ENCODE measurements at places on chromosomes 4 and X.

DNA sequence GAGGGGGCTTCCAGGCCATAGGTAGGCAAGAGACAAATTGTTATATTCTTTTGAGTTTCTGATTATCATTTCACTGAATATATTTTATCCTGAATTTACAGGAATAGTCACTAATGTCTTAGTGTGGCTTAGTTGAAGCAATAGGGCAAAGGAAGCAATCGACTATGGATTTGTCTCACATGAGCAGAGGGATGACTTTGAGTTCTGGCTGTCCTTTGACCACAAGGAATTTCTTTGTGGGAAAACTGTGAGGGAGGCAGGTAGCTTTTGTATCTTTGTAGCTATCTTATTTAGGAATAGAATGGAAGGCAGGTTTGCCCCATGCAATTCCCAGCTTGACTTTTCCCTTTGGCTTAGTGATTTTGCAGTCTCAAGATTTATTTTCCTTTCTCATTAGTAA is 207.3 kb upstream of the ANXA10 start:
- no peaks in the 10 kb centered on the region for H3K27me3 ChIP-seq
- no peaks in the 10 kb centered on the region for H3K36me3 ChIP-seq
- DNase-seq: no peak
- H3K4me1 ChIP-seq: no peaks in the 10 kb centered on the region

GRCh38 chr4:48539597-48539996 is 49.5 kb downstream of the ZAR1 start:
- H3K4me3 ChIP-seq: no peak overlapping the region
- H3K36me3 ChIP-seq: peaks cover 12% of the 10 kb centered on the region
- no peaks in the 10 kb centered on the region for H3K4me1 ChIP-seq
- no peak for DNase-seq
- no peak overlapping the region for H3K27ac ChIP-seq
- no peaks in the 10 kb centered on the region for H3K27me3 ChIP-seq

DNA sequence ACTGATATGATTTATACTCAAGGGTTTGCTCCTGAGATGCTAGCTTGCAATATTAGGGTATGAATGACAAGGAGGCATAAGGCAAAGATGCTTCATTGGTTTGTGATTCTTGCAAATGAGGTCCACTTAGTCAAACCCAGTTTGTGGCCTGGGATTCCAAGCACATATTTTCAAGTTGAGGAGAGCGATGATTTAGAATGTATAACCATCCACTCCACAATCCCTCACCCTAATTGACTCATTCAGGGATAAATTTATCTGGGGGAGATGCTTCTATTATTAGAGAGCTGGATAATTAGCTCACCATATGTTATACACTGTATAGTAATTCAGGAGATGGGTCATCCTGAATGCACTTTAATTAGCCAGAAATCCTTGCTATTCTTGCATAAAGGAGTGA is 118.3 kb upstream of the PUDP start:
- H3K27ac ChIP-seq: no peak overlapping the region
- DNase-seq: no peak
- no peaks in the 10 kb centered on the region for H3K36me3 ChIP-seq
- no peak overlapping the region for H3K4me3 ChIP-seq
- H3K4me1 ChIP-seq: no peaks in the 10 kb centered on the region

- no peaks in the 10 kb centered on the region for H3K36me3 ChIP-seq
- H3K4me3 ChIP-seq: no peak overlapping the region
- no peak overlapping the region for H3K27ac ChIP-seq
- H3K4me1 ChIP-seq: no peaks in the 10 kb centered on the region
- peak; percentile 1 for DNase-seq
Observed at GRCh38 chrX:44173219-44173618, 170.3 kb downstream of the EFHC2 start.

DNA sequence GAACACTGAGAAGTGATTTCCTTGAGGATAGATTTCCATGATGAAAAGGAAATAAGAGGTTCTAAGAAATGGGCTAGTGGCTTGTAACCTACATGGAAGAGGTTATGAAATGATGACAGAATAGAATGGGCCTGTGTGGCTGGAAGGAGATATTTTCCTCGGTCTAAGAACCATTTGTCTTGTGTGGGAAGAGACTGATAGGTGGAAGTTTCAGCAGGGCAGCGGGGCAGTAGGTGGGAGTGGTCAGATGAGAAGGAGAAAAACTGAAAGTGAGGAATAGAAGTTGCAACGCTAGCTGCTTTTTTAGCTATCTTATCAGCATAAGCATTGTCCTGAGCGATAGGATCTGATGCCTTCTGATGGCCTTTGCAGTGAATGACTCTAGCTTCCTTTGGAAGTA is 211.4 kb upstream of the GALNT7 start:
- H3K4me3 ChIP-seq: no peak overlapping the region
- no peaks in the 10 kb centered on the region for H3K36me3 ChIP-seq
- H3K27ac ChIP-seq: no peak overlapping the region
- no peaks in the 10 kb centered on the region for H3K4me1 ChIP-seq

GRCh38 chr4:145498430-145498829 is 16.8 kb downstream of the SMAD1 start:
- no peaks in the 10 kb centered on the region for H3K36me3 ChIP-seq
- no peak for DNase-seq
- H3K4me1 ChIP-seq: no peaks in the 10 kb centered on the region
- H3K27me3 ChIP-seq: no peaks in the 10 kb centered on the region

- no peaks in the 10 kb centered on the region for H3K4me1 ChIP-seq
- H3K27me3 ChIP-seq: no peaks in the 10 kb centered on the region
- no peak overlapping the region for H3K4me3 ChIP-seq
- no peak overlapping the region for H3K27ac ChIP-seq
Observed at GRCh38 chr4:124737619-124738018, 25.1 kb upstream of the ANKRD50 start.

DNA sequence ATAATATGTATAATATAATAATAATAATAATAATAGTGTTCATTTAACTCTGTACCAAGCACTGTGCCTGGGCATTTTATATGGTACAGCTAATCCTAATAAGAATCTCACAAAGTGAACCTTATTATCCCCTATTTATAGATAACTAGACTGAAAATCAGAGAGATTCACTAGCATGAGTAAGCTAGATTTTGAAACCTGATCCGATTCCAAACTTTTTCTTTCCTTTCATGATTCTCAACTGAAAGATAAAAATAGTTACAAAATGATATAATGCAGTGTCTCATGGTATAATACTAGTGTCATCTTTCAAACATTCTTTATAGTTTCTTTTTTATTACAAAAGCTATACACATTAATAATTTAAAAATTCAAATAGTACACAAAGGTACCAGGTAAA is 55.9 kb upstream of the RNF128 start:
- H3K27ac ChIP-seq: no peak overlapping the region
- peaks cover 3% of the 10 kb centered on the region for H3K27me3 ChIP-seq
- DNase-seq: no peak
- no peaks in the 10 kb centered on the region for H3K36me3 ChIP-seq
- no peak overlapping the region for H3K4me3 ChIP-seq

DNA sequence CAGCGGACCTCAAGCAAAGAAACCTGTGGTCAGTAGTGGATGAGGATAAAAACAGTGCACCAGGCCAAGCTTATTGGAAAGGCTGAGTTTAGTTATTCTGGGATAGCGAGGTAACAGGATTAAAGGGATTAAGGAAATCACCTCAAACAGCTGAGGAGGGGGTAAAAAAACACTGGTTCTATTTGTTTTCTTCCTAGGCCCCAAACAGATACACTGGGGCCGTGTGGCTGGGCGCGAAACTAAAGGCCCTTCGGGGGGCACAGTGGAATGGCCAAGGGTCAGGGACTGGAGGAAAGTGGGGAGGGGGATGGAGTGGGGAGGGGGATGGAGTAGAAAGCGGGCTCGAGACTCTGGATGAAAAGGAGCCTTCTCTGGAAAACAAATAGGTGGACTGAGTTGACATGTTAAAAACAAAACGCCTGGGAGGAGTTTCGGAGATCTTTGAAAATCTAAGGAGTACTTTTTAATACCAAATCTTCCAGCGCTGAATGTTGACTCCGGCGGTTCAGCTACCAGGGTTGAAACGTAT is 2.9 kb downstream of the SOX3 start:
- peaks cover 30% of the 10 kb centered on the region for H3K4me1 ChIP-seq
- H3K27ac ChIP-seq: no peak overlapping the region
- H3K36me3 ChIP-seq: no peaks in the 10 kb centered on the region
- peaks cover 65% of the 10 kb centered on the region for H3K27me3 ChIP-seq
- no peak for DNase-seq

DNA sequence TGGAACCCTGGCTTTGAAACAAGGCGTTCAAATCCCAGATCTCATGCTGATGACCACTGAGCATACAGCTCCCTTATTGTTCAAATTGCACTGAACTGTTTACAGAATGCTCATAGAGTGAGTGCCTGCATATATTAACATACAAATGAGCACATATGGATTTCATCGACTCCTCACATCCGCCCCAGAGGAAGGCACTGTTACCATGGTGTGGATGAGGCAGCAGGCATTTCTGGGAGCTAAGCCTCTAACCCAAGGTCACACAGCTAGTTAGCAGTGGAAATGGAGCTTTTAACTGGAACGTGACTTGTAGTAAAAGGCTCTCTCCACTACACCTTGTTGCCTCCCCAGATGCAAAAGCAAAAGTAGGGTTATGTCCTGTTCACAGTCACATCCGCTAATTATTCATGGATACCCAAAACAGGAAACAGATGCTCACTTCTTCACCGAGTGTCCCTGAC is 289.7 kb downstream of the STK32B start:
- no peak overlapping the region for H3K4me3 ChIP-seq
- H3K27me3 ChIP-seq: no peaks in the 10 kb centered on the region
- H3K36me3 ChIP-seq: no peaks in the 10 kb centered on the region
- no peak for DNase-seq
- H3K27ac ChIP-seq: no peak overlapping the region

DNA sequence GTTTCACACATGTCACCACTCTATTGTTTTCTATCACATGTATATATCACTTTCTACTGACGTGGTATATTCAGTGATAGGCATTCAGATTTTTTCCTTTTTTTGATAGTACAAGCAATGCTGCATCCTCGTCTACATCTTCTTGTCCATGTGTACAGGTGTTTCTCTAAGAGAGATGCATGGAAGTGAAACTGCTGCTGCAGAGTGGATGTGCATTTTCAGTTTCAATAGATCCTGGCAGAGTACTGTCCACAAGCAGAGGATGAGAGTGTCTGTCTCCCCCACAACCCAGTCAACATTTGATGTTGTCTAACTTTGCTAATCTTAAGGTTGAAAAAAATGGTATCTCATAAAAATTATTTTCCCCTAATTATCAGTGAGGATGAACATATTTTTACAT is 194.0 kb upstream of the CASK start:
- H3K4me1 ChIP-seq: no peaks in the 10 kb centered on the region
- no peak overlapping the region for H3K27ac ChIP-seq
- peaks cover 8% of the 10 kb centered on the region for H3K27me3 ChIP-seq
- no peak for DNase-seq
- no peak overlapping the region for H3K4me3 ChIP-seq

DNA sequence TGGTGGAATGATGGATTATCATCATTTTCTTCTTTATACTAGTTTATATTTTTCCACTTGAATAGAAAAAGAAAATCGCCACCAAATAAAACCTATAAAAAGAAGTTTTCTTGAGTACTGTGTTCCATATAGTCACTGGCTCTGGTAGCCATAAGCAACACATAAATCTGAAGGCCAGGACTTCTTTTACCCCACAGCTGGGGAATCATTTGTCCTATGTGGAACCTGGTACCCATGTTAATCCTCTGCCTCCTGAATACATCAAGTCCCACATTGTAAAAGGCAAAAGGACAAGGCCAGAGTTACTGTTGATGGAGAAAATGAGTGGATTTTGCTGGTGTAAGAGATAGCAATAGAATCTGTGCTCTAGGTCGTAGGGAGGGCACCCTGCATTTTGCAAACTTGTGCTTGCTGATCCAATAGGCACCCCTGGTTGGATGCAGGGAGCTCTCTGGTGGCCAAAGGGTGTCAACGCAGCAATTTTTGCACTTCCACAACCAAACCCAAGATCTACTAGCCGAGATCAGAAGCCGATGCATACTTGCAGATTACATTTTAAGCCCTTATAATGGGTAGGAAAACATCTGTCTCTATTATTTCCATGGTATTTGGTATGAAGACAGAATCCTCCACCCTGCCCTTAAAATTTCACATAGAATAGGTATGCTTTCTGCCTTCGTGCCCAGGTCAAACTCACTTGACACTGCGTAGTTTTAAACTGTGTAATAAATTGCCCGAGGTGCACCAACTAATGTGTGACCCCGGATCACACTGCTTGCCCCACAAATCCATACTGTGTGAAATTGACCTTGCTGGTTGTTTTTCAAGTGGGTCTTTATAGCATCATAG is 146.2 kb upstream of the SCML1 start:
- H3K27ac ChIP-seq: no peak overlapping the region
- no peak for DNase-seq
- H3K27me3 ChIP-seq: peaks cover 10% of the 10 kb centered on the region
- H3K4me1 ChIP-seq: no peaks in the 10 kb centered on the region
